ENCODE measurements at places on chromosomes 6 and 20. TPM values are rescaled to one million over a fixed set of nuclear protein-coding genes. Genes with fewer than 3 reads are reported as not detected.
A peak's percentile ranks its signal among the peaks of the same experiment; 100 is the strongest.

The MYMX gene
- not detected for total RNA-seq

The LY86 gene
- total RNA-seq = not detected

The HM13 gene
- 46.7 TPM for total RNA-seq

The NKX2-2 gene
- total RNA-seq = not detected

DNA sequence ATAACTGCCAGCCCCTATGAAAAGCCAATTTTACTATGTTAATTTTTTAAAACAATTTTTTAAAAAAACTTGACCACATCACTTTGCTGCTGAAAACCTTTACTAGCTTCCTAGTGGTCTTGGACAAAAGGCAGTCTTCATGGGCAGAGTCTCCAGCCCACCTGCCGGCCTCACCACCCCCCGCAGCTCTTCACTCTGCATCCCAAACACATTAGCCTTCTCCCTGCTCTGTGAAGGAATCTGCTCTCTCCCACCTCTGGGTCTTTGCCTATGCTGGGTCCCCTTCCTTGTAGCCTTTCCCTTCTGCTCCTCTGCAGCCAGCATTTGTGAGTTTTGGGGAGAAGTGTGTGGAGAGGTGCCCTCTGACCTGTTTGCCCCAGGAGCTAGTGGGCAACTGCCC is 170.7 kb upstream of the MLN start:
- no peak for DNase-seq

DNA sequence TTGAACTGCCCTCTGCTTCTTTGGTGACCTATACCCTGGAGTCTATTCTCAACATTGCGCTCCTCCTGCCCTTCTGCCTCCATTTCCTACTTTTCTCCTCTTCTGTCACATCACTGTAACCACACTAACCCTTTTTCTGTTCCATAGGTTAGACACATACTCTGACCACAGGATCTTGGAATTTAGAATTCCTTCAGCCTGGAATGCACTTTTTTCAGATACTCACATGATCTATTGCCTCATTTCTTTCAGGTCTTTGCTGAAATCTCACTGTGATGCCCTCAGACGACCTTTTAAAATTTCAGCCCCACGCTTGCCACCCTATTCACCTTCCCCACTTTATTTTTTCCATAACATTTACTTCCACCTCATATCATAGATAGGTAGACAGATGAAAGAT is 5.1 kb downstream of the VNN1 start:
- DNase-seq = peak; percentile 10

GRCh38 chr6:34585108-34585507 is 29.0 kb upstream of the SPDEF start:
- DNase-seq = no peak

- no peak for DNase-seq
Measured at GRCh38 chr20:10800288-10800687, 126.5 kb upstream of the JAG1 start.

DNA sequence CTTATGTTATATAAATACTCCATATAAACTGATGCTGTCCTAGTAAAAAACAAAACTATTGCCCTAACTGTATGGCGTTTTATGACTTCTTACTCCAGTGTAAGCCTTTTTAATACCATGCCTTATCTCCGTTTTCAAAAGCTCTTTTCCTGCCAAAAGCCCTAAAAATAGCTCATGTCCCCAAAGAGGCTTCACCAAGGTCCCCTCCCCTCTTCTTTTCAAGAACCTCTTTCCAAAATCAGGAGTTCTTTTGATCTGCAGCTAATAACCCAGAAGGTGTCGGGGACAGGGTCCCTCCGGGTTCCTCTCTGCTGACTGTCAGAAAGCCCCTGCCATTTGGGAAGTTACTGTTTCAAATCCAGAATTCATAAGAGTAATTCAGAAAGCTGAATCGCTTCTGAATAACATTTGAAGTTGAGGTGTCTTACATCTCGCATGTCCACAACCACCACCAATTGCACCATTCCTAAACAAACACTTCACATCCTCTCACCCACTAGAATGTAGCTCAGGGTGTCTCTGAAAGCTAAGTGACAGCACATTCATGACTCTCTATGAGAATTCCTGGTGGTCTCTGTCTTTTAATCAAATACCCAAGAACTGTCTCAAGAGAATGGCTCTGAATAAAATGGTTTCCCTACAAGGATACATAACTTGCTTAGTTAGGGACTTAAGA is 13.3 kb downstream of the TASP1 start:
- peak; percentile 16 for DNase-seq

DNA sequence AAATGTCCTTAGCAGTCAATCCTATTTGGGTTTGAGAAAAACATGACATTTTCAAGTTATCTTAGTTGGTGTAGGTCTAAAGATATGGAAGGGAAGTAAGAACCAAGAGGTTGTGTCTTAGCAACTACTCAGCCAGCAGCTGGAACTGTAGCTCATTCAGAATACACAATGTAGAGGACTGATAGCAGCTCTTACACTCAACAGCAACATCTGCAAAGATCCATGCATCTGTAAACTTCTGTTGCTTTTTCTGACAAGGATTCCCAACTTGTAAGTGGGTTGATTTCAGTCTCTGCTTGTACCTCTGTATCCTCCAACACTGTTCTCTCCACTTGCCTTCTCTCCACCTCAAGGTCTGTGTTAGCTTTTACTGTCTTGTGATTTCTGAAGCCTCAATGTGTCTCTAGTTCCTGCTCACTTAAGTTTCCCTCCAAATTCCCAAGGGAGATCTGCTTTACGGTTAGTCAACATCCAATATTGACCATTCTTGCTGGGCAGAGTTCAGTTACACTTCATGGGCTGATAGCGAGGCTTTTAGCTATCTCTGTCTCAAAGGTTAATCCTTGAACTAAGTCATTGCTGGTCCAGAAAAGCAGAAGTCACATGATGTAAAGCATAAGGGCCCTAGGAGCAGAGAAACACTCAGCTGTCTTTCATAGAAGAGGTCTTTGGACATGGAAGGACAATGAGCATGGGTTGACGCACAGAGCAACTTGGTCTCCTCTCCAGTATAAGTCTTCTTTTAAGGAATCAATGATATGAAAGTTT is 71.6 kb upstream of the LGSN start:
- no peak for DNase-seq

GRCh38 chr20:62717933-62718332 is 9.3 kb downstream of the NTSR1 start:
- DNase-seq = peak; percentile 41

DNA sequence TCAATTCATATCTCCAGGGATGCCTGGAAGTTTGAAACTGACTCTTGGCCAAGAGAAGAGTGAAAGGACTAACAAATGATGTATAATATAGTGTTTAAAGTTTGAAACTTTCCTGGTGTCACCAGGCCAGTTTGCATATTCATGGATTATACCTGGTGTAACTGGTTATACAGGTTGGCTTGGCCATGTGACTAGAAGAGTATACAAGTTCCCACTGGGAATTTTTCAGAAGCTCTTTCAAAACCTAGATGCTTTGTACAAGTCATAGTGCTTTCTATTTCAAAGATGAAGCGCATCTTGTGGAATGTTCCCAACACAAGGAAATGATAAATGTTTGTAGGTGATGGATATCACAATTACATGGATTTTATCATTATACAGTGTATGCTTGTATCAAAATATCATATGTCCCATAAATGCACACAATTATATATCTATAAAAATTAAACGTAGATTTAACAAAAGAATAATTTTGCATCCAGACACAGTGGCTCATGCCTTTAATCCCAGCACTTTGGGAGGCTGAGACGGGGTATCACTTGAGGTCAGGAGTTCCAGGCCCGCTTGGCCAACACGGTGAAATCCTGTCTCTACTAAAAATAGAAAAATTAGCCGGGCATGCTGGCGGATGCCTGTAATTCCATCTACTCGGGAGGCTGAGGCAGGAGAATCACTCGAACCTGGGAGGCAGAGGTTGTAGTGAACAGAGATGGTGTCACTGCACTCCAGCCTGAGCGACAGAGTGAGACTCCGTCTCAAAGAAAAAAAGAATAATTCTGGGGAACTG is 1420.2 kb downstream of the GRIK2 start:
- DNase-seq = no peak

DNA sequence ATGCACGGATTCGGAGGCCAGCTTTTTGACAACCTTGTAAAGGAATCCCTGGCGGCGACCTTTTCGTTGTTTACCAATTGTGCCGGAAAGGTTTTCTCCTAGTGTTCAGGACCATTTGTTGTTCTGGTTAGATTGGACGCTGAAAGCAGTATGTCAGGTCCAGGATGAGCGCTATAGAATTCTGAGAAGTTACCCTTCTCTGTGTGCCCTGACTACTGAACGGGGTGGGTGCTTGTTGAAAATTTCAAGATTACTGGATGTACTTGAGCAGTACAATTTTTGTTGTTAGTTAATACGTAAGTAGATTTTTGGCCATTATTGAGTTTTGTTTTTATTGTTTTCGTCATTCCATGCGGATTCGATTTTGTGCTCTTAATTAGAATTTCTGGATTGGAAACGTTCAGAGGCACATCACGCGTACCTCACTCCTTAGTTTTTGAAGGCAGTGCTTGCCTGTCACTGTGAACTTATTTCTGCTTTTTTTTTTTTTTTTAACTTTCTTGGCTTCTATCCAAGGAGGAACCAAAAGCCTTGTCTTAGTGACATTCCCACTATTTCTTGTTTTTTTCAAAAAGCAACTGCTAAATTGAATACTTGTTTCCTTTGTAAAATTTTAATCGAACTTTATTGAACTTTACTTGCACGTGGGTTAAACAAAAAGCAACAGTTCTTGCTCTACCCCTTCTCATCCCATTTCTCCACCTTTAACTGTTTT is 898 bp downstream of the XRN2 start:
- DNase-seq = peak; percentile 18

- DNase-seq = no peak
Measured at GRCh38 chr6:42427871-42428270, 23.9 kb downstream of the TRERF1 start.

GRCh38 chr6:134564705-134565104 is 246.8 kb upstream of the SGK1 start:
- DNase-seq = no peak

DNA sequence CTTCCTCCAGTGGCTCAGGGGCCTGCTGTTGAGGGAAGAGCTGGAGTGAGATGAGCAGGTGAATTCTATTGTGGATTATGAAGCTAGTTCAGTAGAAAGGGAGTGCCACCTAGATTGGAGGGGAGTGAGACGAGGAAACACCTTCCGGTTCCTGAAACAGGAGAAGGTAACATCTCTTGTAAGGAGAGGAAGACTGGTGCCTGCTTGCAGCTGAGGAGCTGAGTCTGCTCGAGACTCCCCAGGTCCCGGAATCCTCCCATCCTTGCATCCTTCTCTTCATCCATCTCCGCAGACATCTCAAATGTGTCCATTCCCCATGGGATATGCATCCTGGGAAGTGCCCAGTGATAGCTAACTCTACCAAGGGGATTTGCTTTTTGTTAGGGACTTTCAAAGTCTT is 242.9 kb upstream of the ZFP64 start:
- no peak for DNase-seq

GRCh38 chr20:22579711-22580697 is 4.4 kb downstream of the FOXA2 start:
- DNase-seq = no peak

DNA sequence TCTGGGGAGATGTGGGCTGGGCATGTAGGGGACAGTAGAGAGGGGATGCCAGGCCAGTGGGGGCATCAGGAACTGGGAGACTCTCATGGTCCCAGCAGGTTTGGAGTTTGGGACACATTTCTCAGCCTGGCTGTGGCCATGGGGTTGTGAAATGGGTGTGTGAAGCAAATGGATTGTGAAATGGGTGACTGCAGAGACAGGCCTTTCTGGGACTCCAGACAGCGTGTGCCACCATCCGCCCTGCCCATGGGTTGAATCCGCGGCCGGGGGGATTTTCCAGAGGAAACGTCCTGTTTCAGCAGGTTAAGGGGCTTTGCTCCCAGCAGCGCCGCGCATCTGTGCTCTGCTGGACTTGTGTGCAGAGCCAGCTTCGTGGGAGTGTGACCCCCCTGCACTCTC is 3.7 kb upstream of the PMEPA1 start:
- DNase-seq = no peak

DNA sequence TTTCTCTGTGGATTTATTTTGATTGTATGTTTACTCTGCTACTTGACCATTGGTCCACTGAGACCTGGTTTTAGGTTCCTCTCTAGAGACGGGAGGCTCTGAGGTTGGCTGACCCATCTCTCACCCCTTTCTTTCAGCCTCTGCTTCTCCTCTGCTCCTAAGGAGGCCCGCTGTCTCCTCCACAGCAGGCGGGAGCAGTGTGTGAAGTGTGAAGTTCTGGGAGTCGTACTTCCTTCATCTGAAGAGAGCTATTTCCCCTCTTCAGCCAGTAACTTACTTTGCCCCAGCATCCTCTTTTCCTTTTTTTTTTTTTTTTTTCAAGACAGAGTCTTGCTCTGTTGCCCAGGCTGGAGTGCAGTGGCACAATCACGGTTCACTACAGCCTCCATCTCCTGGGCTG is 21.1 kb downstream of the PDRG1 start:
- no peak for DNase-seq

DNA sequence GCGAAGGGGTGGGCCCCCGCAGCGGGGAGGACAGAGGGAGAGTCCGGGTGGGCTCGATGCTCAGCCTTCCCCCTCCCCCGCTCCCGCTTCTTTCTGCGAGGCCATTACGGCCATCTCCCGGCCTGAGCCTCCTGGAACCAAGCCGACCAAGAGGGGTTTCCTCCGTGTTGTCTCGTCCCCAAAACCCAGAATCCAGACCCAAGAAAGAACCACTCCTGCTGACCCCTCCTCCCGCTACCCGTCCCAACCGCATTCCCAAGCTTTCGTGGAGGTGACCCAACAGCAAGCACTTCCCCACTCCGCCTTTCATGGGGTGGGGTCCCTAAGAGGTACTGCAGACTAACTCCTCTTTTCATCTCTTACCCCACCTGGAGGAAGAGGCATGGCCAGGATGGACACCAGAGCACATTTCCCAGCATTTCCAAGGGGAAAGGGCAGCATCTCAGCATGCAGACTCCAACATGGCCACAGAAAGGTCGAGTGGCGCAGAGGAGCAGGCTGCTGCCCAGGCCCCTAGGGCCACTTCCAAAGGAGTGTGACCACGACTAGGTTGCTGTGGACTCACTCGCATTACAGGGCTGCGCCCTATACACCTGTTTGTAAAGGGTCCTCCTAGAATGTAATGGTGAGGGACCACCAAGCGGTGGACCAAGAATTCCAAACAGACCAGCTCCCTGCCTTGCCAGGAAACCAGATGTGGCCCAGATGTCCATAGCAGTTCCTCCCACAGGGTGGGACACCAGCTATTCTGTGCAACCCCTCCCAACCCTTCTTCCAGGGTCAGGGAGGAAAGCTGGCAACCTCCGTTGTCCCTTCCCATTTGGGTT is 53.4 kb downstream of the MRPL14 start:
- DNase-seq = no peak

DNA sequence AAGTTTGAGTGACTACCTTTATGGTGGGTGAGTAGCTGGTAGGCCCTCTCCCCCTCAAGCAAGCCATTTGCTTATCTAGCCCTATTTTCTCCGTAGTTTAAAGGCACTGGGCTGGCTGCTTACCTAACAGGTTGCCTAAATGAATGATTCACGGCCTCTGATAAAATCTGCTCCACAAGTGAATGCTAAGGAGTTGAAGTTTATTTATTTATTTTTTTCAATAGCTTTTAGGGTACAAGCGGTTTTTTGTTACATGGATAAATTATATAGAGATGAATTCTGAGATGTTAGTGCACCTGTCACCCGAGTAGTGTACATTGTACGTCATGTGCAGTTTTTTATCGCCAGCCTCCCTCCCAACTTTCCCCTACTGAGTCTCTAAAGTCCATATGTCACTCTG is 8.3 kb upstream of the CDH26 start:
- no peak for DNase-seq

Data from IMR-90 (cell line).